ENCODE measurements at places on chromosomes 4 and X.

DNA sequence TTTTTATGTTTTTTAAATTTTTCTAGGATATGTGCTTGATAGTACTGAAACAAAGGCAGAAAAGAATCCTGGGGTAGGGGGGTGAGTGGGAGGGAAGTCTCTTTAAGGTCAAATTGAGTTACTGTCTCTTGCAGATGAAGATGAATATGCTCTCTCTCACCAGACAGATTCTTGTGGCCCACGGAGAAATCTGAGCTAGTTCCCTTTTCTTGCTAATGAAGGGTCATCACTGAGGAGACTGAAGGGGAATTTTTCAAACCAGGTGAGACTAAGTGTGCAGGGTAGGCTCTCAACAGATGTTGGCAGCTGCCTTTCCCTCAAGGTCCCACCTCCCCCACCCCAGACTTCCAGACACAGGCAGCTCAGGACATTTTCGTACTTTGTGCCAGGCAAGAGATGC lies 21.5 kb downstream of the FAM9C start:
- DNase-seq = no peak

DNA sequence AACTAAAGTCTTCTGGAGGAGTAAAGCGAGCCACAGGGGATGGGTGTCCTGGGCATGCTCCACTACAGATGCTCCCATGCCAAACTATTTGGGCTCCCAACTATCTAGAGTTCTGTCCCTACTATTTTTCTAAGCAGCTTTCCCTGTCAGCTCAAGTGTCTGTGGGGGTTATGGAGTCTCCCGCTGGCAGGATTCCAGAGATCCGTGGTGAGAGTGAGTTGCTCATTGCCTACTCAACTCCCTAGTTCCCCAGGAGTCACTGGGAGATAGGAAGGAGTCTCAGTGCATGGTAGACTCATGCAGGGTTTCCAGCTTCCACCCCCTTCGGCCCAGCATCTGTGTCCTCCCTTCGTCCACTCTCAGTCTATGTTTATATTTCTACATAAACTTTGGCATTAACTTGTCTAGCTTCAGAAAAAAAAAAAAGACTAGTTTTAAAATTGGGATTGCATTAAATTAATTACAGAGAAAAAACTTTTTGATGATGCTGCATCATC lies 55.1 kb upstream of the INPP4B start:
- DNase-seq = no peak

- DNase-seq = no peak
Observed at GRCh38 chrX:53605004-53605403, 81.5 kb downstream of the HUWE1 start.

GRCh38 chr4:141912831-141913230 lies 276.4 kb downstream of the IL15 start:
- DNase-seq = no peak

DNA sequence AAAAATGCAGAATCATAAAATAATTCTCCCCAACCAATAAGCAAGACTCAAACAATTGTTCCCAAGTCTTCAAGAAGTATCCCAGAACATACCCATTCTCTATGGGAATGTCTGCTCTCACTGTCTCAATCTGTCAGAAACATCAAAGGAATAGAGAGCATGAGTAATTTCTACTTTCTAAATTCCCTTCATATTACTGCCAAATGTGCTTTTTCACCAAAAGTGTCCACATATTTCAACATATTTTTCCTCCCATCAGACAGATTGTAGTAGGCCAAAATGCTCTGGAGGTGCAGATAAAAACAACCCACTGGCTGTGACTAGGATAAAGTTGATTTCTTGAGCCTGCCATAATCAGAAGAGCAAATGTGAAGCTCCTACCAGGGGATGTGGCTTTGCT lies 692.0 kb upstream of the FAM241A start:
- no peak for DNase-seq

DNA sequence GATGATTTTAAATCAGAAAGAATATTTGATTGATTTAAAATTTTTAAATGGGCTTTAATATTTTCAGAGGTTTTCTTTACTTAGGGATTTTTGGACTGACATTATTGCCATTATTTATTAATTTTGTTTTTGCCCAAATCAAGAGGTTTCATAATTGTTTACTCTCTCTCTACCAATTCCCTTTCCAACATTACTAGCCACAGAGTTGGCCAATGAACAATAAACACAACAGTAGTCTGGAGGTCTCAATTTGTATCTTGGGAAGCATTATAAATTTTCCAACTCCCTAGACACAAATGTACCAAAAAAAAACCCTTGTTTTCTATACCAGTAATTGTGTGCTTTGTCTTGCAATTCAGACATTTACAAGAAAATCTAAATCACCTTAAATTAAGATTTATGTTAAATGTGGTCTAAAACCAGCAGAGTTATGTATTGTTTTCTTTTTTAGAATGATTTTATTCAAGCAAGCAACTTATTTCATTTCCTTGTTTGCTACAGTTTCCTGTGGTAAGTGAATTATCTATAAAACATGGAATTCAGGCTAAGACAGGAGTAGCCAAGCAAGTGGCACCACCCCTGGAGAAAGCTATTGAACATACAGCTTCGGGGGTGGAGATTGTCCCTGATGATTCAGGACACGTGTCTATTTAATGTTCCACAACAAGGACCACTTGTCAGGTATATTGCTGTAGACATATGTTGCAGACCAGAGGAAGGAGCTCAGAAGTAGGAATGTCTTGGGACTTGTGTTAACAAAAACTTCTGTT lies 622 bp downstream of the KLKB1 start:
- no peak for DNase-seq

DNA sequence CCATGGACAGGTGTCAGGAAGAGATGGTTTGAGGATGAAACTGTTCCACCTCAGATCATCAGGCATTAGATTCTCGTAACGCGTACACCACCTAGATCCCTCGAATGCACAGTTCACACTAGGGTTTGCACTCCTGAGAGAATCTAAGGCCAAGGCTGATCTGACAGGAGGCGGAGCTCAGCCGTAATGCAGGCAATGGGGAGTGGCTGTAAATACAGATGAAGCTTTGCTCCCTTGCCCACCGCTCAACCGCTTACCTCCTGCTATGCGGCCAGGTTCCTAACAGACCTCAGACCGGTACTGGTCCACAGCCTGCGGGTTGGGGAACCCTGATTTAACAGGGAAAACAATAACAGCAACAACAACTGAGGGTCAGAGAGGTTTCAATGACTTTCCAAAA lies 2.0 kb upstream of the TEC start:
- no peak for DNase-seq

DNA sequence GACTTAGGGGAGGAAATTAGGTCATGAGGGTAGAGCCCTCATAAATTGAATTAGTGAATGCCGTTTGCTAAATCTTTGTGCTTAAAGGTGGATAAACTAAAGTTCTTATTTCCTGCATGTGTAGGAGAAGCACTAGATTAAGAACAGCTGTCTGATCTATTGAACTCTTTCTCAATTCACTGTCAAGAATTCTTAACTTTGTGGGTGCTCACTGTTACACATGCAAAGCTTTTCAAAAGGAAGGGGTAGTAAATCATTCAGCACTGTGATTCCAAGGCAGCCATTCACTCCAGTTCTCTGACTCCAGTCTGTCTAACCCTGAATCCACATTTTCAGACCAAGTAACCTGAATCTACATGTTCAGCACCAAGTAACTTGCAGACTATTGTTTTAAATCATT lies 1520.1 kb downstream of the PCDH18 start:
- DNase-seq = no peak

DNA sequence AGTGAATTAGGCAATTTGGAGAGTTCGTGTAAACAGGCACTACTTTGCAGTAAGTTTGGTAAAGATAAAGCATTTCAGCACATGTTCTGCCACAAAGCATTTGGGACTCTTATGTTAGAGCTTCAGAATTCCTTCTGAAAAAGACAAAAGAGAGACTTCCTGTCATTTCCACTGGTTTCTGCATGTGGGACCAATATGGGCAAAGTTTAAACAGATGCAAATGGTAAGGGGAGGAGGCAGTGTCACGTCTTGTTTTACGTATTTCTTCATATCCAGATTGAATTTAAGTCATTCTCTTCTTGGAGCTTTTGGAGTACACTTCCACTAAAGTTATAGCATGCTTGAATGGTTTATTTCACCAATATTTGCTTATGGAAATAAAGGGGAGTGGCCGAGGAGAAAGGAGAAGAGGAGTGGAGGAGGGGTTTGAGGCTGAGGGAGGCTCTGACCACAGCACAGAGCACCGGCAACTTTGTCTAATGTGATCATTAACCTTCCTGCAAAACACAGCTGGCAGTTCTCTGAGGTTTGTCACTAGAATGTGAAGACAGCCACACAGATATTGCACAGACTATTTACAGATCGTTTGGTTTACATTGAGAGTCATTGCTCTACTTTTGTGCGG lies at the start of gene APELA:
APELA (plus strand) TSS at position 479 of the 625 bp plus-strand sequence. CDS start 154 bp downstream, outside the sequence.
- no peak for DNase-seq

- DNase-seq = no peak
Observed at GRCh38 chr4:118845552-118846050, 9.7 kb upstream of the SEC24D start.

- no peak for DNase-seq
Observed at GRCh38 chrX:42978655-42979379, 200.9 kb upstream of the PPP1R2C start.

DNA sequence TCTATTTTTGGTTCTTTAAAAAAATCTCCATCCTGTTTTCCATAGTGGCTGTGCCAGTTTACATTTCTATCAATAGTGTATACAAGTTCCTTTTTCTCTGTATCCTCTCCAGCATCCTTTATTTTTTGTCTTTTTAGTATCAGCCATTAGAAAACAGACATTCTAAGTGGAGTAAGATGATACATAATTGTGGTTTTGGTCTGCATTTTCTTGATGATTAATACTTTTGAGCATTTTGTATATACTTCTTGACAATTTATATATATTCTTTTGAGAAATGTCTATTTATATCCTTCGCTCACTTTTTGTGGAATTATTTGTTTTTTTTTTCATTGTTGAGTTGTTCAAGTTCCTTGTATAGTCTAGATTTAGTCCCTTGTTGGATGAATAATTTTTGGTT lies 382.2 kb upstream of the SPOCK3 start:
- DNase-seq = no peak

GRCh38 chr4:57231781-57232180 lies 121.6 kb upstream of the IGFBP7 start:
- DNase-seq = no peak

- DNase-seq = no peak
Observed at GRCh38 chr4:69708211-69708610, 52.2 kb downstream of the SULT1B1 start.

DNA sequence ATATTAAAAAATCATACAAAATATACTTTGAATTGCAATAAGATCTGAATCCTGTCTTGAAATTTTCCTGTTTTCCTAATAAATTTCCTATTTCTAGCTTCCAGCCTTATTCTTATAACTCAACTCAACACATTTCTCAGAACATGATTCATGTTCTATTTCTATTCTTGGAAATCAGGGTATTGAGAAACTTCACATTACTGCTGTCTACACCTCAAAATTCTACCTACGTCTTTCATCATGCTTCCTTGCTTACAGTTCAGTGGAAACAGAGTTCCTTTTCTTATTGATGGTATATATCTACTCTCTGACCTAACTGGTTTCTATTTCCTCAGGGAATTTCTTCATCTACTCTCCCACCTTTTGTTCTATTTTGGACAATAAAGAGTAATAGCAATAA lies 2139.0 kb downstream of the ARAP2 start:
- no peak for DNase-seq

- no peak for DNase-seq
Observed at GRCh38 chr4:175087145-175087544, 169.0 kb downstream of the ADAM29 start.

DNA sequence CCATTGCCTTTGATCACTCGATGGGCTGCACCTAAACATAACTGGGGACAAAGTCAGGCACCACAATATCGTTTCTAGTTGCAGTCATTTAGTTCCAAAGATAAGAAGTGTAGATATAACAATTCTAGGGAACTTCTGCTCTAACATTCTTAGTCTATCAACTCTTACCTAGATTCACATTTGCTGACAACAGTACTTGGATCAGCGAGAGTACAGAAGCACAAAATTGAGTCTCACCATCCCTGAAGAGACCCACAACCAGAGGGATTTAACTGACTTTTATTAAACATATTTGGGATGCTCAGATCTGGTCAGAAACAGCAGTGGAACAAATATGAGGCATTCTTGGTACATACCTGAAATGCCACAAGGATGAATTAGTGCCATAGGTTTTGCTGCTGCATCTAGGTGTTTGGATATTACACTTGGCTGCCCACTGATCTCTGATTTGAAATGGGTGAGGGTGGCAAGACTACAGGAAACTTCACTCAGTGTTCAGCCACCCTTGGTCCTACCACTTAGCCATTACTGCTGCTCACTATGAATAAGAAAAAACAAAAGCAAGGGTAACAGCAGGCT lies 28.9 kb upstream of the HUWE1 start:
- no peak for DNase-seq

- DNase-seq = no peak
Observed at GRCh38 chr4:103171006-103171405, 27.1 kb downstream of the CENPE start.

- DNase-seq = no peak
Observed at GRCh38 chr4:30295652-30296051, 424.5 kb upstream of the PCDH7 start.

- DNase-seq = no peak
Observed at GRCh38 chrX:38004046-38004445, 2.3 kb upstream of the SYTL5 start.

DNA sequence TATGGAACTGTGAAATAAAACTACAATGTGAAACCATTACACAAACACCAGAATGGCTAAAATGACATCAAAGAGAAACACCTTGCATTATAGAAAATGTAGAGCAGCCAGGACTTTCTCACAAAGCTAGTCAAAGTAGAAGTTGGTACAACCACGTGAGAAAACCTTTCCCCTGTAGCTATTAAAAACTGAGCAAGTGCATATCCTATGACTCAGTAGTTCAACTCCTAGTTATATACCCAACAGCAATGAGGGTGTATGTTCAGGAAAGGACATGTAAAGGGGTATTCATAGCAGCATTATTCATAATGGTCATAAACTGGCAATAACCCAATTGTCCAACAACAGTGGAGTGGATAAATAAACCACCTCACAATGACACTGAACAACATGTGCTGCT lies 177.5 kb upstream of the NUDT10 start:
- DNase-seq = no peak

DNA sequence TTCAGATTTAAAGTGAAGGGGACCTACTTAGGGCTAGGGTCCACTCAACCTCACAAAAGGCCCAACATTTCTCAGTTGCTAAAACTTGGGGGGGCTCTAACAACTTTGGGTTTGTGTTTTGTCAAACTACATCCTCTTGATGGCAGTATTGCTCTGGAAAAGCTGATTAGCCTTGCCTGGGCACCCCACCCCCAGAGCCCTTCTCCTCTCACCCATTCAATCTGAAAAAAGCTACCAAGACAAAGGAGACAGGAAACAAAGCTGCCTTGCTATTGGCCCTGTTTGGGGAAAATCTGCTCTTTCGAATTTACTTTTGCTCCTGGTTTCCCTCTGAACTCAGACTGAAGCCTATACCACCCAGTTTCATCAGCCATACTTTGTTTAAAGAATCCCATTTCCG lies 195.2 kb upstream of the STK26 start:
- no peak for DNase-seq

DNA sequence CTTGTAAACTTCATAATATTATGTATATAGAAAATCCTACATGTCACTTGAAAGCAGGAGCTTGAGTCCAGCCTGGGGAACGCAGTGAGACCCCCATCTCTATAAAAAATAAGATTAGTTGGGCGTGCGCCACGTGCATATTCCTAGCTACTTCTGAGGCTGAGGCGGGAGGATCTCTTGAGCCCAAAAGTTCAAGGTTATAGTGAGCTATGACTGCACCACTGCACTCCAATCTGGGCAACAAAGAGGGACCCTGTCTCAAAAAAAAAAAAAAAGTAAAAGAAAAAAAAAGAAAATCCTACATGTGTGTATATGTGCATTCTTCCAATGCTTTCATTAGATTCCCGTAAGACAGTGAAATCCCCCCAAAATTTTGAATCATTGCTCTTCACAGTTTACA lies 1.7 kb downstream of the SEC31A start:
- no peak for DNase-seq

All from hindlimb muscle (tissue), 1 donor.